ENCODE measurements at places on chromosomes 4 and X.

DNA sequence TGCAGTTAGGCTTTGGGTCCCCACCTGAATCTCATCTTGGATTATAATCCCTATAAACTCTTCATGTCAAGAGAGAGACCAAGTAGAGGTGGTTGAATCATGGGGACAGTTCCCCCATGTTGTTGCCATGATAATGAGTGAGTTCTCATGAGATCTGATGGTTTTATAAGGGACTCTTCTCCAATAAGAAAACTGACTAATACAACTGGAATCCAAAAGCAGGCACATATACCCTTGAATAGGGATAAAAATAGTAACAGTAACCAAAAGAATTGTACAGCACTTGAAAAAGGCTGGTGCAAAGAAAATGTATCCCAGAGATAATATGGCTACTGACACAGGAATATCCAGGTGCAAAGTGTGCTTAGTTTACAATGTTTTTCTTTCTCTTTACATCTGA is 351.5 kb upstream of the MAD2L1 start:
- DNase-seq: no peak

DNA sequence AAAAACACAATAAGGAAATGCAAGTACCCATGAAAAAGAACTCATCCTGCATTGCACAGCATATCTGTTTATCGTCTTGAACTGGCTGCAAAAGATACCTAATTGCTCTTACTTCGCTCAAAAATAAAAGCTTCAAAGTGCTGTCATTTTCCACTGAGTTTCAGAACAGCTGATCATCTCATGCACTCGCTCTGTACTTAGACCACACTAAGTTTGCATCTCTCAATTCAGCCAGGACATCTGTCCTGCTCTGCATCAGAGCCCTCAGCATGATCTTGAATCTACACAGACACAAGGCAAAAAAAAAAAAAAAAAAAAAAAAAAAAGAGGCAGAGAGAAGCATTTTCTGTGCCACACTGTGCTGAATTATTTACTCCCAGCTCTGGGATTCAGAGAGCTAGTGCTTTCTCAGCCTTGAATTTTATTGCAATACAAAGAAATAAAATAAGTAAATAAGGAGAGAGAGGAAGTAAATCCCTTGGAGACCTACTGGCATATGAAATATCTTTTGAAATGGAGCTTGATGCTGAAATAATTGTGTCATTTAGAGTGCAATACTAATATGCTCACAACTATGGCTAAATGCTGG is 81.3 kb downstream of the PPP1R2C start:
- DNase-seq: no peak

DNA sequence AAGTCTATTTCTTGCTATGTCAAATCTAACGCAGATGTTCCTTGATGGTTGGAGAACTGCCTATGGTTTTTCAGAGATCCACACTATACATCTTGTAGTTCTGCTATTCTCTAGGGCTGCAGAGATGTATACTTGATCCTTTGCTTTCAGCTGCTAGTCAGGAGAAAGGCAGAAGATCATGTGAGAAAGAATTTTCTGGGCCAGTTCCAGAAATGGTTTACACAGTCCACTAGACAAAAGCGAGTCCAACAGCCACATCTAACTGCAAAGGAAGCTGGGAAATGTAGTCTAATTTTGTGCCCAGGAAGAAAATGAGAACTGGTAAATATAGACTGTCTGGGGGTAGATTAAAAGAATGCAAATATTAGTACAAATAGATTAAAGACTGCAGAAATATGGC is 394.3 kb upstream of the SLIT2 start:
- DNase-seq: no peak

DNA sequence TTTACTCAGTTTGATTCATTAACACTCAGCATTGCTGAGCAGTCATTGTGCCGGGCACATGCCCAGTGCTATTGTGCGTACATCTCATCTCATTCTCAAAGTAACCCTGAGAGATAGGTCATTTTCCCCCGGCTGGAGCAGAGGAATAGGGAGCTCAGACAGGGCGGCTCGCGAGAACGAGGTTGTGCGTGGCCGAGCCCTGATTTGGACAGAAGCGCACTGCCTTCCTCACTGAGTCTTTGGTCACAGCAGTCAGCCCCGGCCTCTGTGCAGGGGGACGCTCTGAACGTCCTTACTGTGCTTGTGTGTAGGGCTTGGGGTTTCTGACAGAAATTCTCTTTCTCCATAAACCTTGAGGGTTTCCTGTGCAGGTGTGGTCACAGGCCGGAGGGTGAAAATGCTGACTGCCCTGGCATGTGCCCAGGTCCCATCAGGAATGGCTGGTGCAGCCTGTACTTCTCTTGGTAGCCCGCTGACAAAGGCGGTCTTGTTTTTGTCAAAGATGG is 39.5 kb downstream of the NOP14 start:
- no peak for DNase-seq

- DNase-seq: no peak
These were observed 222.3 kb downstream of the FAM47A start for GRCh38 chrX:33909836-33910235.

GRCh38 chr4:11151500-11151899 is 277.2 kb downstream of the HS3ST1 start:
- no peak for DNase-seq

- DNase-seq: no peak
These were observed 64.0 kb upstream of the VCX2 start for GRCh38 chrX:8235026-8235425.

- no peak for DNase-seq
These were observed 71.0 kb downstream of the SLC10A6 start for GRCh38 chr4:86778175-86778574.

DNA sequence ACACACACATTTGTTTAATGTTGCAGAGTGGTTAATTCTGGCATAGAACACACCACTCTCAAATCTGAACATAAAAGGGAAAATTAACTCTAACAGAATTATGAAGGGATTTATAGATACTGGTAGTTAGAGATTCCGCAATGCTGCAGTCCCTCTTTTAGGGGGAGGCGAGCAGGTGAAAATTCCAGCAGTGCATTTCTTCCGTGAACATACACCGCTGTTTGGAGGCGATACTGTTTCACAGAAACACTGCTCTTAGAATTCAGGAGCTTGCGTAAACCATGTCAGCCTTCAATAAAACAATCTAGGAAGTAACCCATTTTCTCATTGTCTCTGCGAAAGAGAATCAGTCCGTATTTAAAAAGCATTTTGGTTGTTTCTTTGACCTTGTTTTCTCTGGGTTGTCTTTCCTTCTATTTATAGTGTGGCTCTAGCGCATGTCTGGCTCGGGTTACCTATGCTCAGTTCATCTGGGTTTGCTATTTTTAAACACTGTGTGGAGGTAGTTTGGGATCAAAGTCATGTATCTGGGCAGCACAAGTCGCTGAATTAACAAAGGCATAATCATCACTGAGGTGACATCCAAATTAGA is 90.4 kb downstream of the GPAT3 start:
- no peak for DNase-seq

DNA sequence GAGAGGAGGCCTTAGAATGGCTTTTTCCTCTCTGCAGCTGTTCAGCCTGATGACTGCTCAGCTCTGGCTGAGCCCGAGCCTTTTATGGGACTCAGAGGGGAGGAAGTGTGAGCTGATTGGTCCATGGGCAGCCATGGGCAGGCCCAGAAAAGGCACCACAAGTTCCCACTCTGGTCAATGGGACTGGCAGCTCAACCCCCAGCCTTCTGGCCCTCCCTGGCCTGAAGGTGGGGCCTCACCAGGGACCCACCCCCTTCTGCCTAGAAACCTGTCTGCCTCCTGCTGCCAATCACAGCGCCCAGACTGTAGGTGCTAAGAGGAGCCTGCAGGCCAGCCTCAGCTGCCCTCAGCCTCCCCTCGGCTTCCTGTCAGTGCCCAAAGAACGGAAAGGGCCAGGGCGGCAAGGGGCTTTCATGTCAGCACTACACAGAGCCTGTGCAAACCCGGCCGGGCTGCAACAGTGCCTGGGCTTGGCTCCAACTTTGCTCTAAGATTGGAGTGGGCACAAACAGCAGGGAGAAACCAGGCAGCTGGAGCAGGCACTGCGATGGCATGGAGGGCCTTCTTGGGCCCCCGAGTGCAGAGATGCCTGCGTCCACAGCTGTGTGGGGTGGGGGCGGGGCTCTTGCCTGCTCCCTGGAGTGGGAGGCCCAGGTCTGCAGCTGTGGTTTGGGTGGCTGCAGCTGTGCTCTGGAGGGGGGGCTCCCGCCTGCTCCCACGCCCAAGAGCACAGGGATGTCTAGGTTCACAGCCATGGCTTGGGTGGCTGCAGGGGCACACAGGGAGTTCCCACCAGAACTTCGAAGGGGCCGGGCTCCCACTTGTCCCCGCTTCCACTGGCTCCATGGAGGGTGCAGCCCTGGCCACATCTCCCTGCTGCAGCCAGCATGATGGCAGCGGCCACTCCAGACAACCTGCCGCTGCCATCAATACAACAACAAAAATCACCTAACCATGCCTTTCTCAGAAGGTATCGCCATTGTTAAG is 92.6 kb downstream of the NXF2 start:
- DNase-seq: peak; percentile 1

GRCh38 chr4:142778900-142779299 is 67.2 kb downstream of the INPP4B start:
- DNase-seq: no peak

DNA sequence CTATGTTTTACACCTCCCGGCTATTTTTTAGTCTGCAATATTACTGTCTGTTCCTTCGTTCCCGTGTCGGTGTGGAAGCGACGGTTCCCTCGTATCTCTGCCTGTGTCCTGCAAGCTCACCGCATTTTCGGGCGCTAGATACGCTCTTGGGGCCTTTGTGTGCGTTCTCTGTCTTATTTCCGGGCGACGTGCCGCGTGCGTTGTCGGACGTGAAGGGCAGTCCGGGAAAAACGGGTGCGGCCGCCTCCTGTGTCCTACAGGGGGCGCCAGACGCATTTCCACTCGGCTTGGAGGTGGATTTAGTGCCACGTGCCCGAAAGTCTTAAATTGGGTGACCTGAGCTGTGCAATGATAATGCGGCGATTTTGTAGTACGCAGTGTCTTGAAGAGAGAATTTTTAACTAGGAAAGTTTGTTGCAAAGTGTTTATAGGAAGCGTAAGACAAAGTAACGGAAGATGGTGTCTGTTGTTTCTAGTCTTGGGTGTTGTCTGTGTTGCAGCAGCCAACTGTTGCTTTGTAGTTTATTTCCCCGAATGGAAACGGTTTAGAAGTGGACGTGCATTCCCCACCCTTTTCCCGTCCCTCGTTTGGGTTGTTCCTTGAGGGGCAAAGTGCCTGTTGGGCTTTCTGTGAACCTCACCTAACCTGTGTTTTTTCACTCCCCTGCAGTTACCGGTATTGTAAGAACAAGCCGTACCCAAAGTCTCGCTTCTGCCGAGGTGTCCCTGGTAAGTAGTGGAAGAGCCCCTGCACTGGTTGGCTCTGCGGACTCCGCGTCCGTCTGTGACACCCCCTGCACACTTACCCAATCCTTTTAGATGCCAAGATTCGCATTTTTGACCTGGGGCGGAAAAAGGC is 720 bp downstream of the RPL10 start:
- peak; percentile 88 for DNase-seq

DNA sequence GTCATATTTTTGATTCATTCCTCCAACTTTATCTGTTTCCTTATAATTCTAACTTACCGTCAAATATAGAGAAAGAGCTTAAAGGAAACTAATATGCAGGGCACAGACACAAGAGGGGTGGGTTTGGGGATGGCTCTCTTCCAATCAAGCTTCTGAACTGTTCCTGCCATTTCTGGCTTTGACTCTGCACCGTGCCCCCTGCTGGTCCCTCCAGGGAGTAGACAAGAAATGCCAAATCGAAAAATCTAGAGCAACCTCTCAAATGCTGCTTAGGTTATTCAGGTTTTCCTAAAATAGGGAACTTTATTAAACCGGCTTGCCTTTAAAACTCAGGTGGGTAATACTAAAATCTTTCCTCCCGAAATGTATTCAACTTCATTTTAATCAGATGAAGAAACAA is 39.8 kb upstream of the VCX3A start:
- no peak for DNase-seq

DNA sequence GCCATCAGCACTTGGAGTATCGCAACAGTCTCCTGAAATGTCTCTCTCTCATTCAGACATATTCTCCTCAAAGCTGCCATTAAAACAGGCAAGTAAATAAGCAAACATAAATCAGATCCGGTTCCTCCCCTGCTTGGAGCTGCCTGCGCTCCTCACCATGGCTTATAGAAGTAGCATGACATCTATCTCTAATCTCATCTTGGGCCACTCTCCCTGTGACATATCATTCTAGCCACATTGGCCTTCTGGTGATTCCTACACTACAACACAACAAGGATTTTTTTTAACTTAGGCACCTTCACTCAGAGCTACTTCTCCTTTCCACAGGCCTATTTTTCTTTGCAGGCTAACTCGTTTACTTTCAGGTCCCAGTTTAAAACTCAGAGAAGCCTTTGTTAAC is 387.9 kb downstream of the ARHGAP24 start:
- DNase-seq: no peak

GRCh38 chr4:42428036-42428435 is 30.7 kb downstream of the SHISA3 start:
- no peak for DNase-seq

DNA sequence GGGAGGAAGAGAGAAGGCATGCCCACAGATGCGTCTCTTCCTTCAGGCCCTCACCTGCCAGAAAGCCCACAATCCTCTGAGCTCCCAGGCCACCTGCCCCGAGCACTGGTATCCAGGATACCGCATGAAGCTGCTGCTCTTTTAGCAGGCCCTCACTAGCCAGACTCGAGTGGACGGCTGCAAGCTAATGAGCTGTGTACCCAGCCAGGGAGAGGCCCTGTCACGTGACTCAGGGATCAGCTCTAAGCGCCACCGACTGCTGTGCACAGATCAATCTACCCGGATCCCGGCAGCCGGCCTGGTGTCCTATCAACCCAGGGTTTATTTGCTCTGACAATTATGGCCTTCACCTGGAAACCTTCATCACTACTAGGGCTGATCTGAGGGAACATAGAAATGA is 39.0 kb downstream of the BCOR start:
- DNase-seq: no peak

DNA sequence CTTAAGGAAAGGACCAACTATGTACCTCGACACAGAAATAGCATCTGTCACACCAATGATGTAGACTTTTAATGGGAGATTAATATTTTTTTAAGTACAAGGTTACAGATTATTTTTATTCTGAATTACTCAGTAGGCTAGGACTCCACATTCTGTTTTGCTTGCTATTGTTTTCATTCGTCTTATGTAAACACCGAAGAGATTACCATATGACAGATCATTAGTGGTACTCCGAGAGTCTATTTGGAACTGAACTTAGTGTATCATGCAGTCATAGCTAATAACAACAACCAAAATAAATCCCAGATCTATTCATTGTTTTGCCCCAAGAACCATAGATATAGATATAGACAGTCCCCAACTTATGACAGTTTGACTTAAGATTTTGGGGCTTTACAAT is 139.7 kb upstream of the SPRY1 start:
- no peak for DNase-seq

- no peak for DNase-seq
These were observed 76.7 kb downstream of the AFF1 start for GRCh38 chr4:87011340-87012034.

DNA sequence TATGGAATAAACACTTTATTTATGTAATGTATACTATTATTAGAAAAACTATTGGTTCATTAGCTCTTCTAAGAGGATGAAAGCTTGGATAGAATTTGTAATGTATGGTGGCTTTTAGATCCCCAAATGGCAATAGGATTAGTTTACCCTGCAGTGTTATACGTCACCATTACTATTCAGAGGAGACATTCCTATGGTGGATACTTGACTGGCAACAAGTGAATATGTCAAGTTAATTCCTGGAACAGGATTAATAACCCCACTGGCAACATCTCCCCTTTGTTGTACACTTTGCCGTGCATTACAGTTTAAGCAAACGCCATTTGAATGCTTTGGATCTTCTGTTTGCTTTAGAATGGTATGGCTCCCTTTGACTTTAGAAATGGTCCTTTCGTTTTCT is 420.3 kb downstream of the FAM47B start:
- no peak for DNase-seq
